ENCODE measurements at places on chromosomes 7 and 10.

DNA sequence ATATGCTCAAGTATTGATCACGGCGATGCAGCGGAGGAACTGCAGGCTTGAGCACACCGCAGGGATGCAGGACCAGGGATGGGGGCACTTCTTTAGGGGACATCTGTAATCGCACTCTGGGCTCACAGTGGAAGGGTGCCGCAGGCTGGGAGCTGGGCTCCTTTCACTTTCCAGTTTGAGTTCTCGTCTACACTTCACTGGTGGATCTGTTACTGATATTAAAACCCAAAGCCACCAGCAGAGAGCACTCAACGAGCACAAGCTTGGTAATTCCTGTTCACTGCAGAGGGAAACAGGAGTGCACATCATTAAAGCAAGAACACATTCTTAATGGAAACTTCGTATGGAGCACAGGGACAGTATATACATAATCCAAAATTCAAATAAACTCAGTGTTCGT, 91.3 kb downstream of the PARD3 start:
- DNase-seq: no peak

DNA sequence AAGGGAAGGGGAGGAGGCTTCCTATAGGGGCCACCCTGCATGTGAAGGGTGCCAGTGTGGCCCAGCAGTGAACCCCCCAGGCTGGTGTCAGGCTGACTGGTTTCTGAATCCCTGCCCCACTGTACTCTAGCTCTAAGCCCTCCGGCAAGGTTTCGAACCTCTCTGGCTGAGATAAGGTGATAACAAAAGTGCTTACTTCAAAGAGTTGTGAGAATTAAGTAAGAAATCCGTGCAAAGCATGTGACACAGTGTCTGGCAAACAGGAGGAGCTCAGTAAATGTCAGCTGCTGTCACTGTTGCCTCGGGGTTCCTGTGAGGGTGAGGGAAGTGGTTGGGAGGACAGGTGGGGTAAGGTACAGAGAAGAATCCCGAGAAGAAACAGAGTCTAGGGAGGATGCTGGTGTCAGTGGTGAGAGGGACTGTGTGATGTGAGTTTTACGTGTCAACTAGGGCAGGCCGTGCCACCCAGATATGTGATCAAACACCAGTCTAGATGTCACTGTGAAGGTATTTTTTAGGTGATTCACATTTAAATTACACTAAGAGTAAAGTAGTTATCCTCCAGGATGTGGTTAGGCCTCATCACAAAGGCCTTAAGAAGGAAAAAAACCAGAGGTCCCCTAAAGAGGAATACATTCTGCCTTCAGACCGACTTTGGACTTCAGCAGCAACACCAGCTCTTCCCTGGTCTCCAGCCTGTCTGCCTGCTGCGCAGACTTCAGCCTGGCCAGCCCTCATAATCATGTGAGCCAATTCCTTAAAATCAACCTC, 64.4 kb downstream of the BPGM start:
- DNase-seq: no peak

DNA sequence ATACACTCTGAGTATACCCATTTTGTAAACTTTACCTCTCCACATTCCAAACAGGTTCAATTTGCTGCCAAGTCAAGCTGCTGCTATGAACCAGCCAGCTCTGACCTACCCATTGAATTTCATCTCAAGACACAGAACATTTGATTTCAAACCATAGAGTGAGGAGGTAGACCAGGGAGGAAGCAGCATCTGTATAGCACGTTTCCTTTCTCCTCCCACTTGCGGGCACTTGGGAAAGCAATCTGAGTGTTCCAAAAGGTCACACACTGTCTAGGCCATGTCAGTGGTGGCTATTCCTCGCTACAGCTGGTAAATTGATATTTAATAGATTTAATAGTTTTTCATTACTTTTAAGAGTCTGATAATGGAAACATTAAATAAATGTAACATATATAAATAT, 147.8 kb upstream of the EEPD1 start:
- no peak for DNase-seq

DNA sequence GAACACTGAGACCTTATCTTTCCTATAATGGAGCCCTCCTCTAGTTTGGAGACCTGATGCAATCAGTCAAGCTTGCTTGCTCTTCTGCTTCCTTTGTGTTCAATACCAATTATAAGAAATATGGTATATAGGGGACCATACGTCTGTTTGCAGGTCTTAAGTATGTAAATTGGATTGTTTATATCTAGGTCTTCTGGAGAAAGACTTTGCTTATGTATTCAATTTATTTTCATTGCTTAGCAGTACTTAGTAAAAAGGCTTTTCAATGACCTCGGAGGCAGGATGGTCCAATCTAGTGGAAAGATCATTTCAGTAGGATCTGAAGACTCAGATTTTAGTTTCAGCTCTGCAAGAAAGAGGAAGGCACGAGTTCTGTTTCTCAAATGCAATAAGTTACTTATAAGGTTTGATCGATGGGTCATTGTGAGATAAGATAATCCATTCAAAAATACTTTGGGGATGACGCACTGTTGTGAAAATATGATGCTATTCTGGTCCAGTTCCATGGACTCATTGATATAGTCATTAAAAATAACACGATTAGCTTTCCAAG, 571.6 kb downstream of the SH2D4B start:
- DNase-seq: no peak

GRCh38 chr7:73769481-73770001, 529 bp downstream of the CLDN3 start:
- DNase-seq: no peak

GRCh38 chr10:42549851-42550250, 88.5 kb downstream of the ZNF33B start:
- DNase-seq: no peak

GRCh38 chr7:956031-956430, 1.6 kb upstream of the ADAP1 start:
- no peak for DNase-seq

GRCh38 chr7:150405584-150406311, 26.6 kb downstream of the ZNF775 start:
- DNase-seq: no peak

DNA sequence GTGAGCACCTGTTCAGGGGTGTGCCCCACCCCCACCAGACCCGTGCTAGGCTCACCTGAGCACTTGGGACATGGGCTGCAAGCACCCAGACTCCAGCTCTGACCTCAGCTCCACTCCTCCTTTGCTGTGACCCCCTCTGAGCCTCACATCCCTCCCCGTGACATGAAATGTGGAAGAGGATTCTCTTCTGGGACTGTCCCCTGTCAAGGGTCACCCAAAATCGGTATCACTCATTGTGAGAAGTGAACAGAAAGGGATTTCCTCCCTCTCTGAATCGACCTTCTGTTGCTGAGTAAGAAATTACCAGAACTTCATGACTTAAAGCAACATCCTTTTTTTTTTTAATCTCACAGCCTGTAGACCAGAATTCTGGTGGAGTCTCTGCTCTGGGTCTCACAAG, 6.2 kb upstream of the CHST15 start:
- no peak for DNase-seq
